RWPE1 (cell line): ENCODE measurements at places on chromosomes 2 and 18.

GRCh38 chr2:47595687-47596086, 187.3 kb upstream of the MSH6 start:
- no peak for DNase-seq

DNA sequence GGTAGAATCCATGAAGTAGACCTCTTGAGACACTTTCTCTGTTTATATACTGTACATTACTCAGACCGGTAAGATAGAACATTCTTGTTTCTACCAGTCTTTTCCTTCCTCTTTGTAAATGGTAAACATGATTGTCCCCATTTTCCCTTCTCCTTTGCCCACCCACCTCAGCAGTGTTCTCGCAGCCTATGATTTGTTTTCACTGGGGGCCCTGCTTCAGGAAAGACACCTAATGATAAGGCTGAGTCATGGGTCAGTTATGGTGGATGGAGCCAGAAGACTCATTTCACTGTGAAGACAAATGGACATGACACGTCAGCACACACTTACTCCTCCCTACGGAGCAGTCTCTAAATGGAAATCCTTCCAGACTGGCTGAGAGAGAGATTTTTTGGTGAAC, 23.7 kb downstream of the CENPO start:
- no peak for DNase-seq

DNA sequence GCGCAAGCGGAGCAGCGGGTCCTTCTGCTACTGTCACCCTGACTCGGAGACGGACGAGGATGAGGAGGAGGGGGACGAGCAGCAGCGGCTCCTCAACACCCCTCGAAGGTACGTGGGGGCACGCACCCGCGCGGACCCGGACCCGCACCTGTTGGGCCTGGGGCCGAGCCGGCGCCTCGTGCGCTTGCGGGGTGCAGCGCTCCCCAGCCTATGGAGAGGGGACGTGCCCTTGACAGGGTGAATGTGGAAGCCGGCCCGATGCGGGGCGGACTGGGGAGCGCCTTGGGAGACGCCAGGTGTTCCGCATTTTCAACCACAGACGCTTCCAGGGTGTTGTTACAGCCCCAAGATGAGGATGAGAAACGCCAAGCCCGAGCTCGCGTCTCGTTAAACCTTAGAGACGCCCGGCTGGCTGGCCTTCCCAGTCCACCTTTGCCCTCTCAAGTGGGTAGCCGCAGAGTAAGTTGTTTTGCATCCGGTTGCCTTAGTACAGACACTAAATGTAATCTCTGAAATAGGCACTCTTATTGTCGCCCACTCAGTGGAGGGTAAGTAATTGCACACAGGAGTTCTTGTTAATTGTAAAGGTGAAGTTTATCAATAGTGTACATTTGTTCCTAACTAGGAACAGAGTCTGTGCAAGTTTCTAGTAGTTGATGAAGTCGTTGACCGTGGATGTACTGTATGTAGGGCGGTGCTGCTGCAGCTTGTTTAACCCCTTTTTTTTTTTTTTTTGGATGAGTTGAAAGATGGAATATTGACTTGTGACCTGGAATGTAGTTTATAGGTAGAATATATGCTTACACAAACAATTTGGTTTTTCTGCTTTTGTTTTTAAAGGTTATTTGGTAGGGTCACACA, 815 bp downstream of the GMCL1 start:
- DNase-seq = peak; percentile 28

DNA sequence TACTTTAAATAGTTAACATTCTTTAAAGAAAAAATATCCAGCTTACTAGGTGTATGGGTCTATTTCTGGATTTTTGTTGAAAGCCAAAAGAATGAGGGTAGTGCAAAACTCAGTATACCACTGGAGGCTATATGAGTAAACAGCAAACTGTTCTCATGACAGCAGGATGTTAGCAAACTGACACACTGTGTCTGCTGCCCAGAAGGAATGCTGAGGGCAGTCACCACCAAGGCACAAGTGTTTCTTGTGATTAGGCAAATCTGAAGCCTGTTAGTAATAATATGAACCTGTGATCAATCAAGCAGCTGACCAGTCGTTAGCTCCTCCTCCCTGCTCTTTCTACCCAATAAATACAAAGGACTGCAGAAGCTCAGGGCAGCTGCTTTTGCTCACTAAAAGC, 50.5 kb upstream of the SULT1C3 start:
- no peak for DNase-seq

- DNase-seq = no peak
These were observed 79.2 kb upstream of the IL1R2 start for GRCh38 chr2:101912545-101912944.

- no peak for DNase-seq
These were observed 45.6 kb upstream of the SLC14A2 start for GRCh38 chr18:45569566-45570275.

DNA sequence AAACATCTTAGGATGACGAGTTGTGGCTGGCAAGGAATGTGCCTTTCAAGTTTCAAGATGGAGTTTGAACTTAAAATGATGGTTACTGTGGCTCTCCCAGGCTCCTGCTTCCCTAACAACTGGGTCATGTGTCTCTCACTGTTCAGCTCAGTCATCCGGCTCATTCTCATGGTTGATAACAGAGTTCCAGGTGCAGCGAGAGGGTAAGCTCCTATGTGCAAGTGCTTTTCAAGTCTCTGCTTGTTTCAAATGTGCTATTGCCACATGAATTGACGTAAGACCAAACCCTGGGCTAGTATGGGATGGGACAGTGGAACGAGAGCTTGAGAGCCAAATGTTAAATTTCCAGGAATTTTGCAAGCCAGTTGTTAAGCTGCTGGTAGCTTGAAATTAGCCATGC, 19.5 kb upstream of the PUM2 start:
- DNase-seq = peak; percentile 87

DNA sequence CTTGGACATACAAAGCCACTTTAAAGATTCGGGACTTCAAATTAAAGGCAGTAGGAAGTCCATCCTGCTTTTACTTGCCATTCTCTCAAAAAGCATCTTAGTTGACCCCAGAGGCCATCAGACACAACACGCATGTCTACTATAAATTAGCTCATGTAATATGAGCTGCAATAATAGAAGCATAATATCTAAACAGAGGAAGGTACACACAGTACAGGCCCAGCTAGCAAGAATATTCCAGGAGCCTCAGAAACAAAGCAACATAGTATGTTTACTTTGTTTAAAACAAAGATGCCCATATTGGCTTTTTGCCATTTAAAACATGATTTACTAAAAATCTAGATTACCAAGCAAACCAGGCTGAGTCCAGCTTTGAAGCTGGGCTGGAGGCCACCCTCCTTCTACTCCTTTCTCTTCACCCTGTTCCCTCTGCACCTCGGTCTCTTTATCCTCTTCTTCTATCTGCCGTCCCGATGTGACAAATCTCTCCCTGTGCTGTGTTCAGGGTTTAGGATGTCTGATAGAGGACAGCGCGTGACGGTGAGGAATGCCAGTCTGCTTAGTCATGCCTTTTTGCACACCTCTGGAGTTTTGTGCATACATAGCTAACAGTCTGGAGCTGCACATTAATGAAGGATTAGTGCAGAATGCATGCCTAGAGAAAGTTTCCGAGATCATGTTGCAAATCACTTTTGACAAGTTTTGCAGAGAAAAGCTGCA, 28.2 kb downstream of the DTNA start:
- DNase-seq = peak; percentile 24

- no peak for DNase-seq
These were observed 1.2 kb downstream of the ANTXR1 start for GRCh38 chr2:69013840-69014821.

DNA sequence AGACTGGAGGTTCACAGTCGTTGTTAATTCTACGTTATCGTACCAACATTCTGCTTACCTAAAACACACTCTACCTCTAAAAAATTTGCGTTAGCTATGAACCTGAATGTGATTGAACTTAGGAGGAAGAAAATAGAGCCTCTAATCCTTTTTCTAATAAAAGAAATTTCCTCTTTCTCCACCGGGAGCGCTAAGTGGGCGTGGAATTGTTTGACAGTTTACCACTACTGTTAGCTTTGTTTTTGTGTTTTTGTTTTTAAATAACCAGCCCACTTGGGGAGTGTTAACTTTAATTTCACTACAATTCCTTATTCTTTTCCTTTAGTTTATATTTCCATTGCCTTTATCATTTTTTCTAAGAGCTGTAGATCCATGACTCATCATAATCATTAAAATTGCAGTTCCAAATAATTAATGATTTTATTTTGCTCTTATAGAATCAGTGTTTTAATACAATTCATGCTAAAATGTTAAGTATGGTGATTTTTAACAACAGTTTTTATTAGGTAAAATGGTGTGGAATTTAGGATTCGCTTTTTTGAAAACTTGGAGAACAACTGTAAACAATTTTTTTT, 55.0 kb upstream of the ITM2C start:
- DNase-seq = no peak

DNA sequence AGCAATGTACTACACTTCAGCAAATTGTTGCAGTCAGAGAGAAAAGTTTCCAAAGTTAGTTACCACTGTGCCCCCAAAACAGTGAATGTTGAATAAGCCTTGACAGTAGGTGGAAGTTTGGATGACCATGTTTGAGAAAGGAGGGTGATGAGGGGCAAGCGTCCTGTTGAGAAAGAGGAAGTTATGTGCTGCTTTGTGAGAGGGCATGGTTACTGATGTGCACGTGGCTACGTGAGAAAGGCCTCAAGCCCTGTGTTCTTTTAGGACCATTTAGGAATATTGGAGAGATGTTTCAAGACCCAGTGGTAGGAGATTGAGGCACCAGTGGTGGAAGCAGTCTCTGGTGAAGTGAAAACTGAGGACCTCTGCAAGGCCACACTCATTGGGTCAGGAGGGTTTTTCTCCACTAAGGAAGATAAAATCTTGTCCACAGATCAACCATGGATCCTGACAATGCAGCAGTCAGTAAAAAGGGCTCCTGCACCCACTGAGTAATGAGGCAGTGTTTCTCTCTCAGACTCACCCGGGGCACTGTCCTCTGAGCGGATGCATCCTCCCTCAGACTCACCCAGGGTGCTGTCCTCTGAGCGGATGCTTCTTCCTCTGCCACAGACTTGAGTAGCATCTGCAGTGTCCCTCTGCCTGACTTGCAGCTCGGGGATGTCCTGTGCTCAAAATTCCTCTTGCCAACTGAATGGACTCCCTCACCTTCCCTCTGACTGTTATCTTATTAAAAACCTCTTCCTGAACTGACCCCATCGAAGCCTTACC, 34.7 kb upstream of the ACTR3 start:
- DNase-seq = no peak

GRCh38 chr2:100289020-100289419, 33.3 kb downstream of the LONRF2 start:
- DNase-seq = no peak

DNA sequence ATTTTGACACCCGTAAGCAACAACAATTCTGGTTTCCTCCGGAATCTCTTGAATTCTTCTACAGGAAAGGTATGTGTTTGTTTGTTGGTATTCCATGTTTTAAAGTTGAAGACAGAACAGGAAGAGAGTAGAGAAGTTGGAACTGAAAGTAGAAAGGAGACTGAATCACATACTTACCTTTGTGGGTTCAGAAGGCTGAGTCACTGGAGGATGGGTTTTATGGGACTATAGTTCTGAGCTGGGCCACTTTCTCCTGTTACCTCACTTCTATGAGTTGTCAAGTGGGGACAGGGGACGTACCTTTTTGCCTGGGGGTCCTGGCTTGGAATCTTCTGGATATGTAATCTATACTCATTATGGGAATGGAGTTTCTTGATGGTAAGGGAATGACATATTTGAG, 40.9 kb downstream of the KDM3A start:
- peak; percentile 42 for DNase-seq

GRCh38 chr2:43675646-43676321, 445 bp downstream of the C1GALT1C1L start:
- DNase-seq = no peak

DNA sequence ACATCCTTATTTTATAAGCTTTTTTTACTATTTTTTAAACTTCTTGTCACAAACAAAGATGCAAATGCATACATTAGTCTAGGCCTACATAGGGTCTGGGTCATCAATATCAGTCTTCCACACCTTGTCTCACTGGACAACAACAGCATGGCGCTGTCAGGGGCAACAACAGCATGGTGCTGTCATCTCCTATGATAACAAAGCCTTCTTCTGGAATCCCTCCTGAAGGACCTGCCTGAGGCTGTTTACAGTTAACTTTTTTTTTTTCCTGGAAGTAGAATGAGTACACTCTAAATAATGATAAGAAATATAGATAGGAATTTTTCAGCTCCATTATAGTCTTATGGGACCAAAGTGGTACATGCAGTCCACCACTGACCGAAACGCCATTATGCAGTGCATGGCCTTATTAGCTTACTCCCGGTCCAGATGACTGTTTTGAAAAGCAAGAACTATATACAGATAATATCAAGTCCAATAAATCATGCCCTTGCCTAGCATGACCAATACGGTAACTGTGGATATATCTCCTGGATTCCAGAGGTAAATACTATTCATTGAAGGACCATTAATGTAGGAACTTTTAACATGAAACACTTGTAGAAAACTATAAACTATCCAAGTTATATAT, 38.4 kb downstream of the TCF4 start:
- DNase-seq = no peak

DNA sequence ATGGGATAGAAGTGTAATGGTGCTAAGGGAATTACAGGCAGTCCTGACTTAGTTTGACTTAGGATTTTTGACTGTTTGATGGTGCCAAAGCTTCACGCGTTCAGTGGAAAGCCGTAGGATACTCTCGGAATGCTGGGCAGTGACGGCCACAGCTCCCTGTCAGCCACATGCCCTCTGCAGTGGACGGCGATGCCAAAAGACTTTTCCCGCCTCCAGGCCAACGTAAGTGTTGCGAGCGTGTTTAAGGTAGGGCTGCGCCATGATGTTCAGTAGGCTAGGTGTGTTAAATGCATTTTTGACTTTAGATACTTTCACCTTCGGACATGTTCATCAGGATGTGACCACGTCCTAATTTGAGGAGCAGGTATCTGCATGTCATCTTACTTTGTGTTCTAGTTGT, 63.4 kb downstream of the DCDC2C start:
- no peak for DNase-seq

DNA sequence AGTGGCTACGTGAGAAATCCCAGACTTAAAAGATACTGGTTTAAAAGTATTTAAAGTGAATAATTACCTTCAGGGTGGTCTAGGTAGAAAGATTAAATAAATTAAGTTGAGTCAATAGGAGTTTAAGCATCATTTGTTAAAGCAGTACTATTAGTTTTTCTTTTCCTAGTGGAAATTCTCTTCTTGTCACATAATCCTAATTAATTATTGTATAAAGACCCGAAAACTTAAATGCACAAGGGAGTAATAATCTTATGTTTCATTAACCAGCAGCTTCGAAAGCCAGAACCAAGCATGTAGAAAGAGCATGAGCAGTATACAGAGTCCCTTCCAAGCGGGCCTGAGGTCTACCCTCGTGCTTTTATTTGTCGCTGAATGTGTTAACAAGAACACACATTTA, 90.2 kb upstream of the SKOR2 start:
- no peak for DNase-seq

- no peak for DNase-seq
These were observed 60.3 kb downstream of the PTH2R start for GRCh38 chr2:208466920-208467298.
